ENCODE measurements at places on chromosomes 5 and 9. TPM values are rescaled to one million over a fixed set of nuclear protein-coding genes. Genes with fewer than 3 reads are reported as not detected.

DNA sequence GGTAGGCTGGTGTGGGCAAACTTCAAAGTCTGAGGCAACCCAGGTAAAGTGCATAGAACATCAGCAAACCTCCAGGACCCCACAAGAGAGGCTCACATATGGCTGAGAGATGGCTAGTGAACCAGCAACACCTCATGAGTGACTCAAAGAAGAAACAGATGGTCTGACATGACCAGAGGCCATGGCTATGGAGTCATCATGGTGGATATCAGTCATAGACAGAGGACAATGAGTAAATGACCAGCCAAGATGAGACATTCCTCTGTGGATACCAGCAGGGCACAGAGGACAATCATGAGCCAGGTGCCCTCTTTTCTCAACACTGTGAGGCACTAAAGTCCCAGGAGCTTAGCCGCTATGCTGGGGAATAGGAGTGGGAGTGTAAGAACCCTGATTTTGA, 180.8 kb downstream of the RASEF start:
- no peak for DNase-seq

DNA sequence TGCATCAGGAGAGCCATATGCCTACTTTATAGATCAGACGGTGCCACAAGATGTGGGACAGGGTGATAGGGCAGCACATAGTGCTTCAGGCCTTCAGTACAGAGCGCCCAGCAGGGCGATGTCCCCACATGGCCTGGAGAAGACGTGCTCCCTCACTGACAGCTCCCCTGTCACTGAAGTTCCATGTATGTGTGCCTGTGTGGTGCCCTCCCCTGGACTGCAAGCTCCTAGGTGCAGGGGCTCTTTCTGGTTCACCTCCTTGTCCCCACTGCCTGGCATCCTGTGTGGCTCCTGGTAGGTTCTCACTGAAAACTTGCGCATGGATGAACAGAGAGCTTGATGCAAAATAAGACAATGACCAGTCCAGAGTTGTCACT, 233.1 kb downstream of the GADD45G start:
- no peak for DNase-seq

DNA sequence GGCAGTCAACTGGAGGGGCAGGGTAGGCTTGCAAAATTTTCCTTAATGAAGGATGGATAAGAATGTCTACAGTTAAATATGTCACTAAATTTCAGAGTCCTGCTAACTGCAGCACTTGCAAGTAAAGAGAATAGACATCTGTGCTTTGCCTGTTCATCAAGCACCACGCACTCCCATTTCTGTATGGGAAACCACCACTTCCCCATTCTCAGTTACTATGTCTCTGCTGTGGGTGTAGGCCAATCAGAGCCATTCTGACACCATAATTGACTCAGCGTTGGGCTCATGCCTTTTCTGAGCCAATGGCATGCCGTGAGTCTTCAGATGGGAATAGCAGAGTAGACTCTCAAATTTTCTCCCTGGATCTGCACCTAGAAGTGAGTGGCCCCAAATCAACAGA, 247.5 kb downstream of the GABRB2 start:
- DNase-seq, result no peak

DNA sequence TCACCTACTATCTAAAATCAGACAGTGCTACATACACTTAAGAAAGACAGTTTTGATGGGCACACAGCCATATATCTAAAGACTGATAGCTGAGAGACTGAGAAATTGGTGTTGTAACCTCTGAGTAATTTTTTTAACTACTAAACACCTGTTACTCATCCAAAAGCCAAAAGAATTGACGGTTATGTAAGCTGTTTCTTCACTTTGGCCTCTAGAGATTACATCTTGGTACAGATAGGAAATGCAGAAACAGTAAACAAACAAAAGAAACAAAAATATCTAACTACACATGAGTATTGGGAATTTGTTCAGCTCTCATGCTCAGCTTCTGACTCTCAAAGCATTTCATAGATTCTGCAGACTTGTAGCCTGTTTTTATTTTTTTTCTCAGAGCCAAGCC, 152.1 kb upstream of the GAS1 start:
- no peak for DNase-seq

DNA sequence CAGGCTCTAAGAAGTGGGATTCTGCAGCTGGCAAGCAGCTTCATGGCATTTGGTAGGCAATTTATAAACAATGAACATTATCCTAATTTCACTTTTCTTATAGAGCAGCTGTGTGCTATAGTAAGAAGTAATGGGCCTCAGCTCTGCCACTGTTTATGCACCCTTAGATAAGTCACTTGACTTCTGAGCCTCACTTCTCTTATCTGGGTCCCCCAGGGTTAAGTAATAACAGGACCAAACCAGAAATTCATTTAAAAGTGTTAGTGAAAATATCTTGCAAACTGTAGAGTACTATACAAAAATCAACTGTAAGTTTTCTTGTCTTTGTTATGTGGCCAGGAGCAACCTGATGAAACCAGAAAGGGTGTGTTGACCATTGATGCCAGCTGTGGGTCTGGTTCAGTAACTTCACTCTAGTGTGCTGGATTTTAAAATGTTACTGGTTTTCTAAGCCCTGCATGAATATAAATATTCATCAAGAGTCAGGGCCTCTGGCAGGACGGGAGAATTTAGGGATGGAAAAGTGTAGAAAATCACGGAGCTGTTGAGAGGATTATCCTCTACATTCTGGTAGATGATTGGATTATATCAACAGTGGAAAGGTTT, 24.2 kb downstream of the TNFAIP8 start:
- DNase-seq, result no peak

DNA sequence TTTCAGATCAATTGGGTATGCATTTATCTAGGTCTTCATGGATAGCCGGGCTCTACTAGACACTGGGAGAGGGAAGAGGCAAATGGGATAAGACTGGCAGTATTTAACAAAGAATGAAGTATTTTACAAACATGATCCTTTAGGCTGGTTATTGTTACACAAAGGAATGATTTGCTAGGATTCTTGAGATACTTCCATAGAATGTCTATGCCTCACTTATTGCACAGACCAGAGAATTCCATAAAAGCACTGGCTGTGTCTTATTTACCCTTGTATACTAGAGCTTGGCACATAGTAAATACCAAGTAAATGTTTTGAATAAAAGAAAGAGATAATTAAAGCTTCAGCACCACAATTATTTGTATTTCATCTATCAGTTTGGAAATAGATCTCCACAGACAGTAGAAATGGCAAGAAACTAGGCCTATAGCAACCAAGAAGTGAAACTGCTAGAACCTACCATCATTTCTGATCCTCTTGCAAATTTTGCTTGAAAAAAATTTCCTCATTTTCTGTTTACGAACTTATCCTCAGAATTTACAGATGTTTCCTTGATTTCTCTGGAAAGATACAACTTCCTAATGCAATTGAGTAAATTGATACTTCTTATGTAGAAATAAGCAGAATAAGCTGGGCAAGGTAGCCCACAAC, 3.8 kb downstream of the PDCD1LG2 start:
- DNase-seq, result no peak

GRCh38 chr9:118595719-118596305, 773.4 kb downstream of the BRINP1 start:
- no peak for DNase-seq

DNA sequence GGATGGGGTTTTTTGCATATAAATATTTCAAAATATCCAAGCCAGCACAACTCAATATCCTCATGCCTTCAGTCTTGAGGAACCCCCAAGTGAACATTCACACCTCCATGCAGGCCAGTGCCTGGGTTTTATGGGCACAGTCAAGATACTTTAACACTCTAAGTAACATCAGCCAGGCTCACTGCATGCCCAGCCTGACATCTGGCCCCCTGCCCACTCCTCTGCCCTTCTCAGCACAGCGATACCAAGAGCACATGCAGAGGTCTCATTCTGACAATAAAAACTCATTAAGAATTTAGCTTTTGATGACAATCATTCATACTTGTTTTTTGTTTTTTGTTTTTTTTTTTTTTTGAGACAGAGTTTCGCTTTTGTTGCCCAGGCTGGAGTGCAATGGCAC, 250.0 kb downstream of the CWC27 start:
- no peak for DNase-seq

- no peak for DNase-seq
Measured at GRCh38 chr9:108869092-108869725, 7.1 kb downstream of the ACTL7A start.

DNA sequence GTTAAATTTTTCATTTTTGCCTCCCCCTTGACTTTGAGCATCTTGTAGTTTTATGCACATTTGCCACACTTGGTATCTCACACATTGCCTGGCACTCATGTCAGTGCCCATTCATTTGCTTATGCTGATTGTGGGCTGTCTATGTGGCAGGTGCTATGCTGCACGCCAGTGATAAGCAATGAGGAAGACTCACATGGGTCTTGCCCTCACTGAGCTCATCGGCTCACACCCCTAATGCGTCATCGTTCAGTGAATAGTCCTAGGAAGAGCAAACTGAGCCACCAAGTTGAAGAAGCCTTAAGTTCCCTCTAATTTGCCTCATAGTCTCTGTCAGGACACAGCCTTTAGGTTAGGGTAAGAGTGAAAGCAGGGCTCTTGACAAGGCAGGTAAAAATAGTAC, 209.4 kb upstream of the IL12B start:
- DNase-seq, result no peak

- DNase-seq, result no peak
Measured at GRCh38 chr5:86074297-86074696, 543.4 kb upstream of the COX7C start.

DNA sequence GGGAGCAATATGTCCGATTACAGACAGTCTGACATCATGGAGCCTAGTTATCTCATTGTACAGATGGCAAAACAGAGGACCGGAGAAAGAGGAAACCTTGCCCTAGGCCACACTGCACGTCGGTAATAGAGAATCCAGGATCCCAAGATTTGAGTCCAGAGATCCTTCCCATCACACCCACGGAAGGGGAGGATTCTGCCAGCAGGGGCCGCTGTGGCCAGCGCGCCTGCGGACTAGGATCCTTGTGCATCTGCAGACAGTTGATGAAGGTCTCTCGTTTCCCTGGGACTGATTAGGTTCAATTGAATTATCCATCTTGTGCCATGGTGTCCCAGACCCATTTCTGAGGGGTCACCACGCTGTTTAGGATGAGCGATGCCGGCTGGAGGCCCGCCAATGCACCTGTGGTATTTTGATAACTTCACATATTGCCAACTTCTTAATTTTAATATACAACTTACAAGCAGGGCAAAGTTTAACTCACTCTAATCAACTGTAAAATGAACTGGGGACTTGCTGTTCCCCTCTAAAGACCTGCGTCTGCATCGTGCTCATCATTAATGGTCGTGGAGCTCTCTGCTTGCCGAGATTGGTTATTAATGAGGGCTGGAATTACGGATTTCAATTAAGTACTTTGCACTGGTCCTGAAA, 592.7 kb upstream of the BRINP1 start:
- no peak for DNase-seq

DNA sequence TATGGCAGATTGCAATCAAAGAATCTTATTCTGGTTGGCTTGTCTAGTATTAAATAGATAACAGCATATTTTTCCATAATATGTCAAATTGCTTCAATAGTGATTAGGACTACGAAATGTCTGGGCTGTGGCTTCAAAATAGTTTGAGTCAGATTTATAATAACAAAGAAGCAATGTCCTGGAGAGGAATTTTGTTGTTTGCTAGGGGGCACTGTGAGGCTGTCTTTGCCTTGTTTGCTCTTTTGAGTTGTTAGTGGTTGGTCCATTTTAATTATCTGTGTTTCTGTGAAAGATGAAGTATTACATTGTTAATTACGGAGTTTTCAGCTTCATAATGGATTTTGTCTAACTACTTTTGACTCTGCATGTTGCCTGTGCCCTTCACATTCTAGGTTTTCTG, 713.6 kb downstream of the TLE4 start:
- DNase-seq, result no peak

Gene ANKRD34B
- polyA plus RNA-seq, result not detected

Gene DCTN4
- 10.6 TPM for polyA plus RNA-seq

Gene FSD1L
- 0.91 TPM for polyA plus RNA-seq

Gene MAST4
- 1.1 TPM for polyA plus RNA-seq

Gene NEURL1B
- not detected for polyA plus RNA-seq

Gene CCL27
- not detected for polyA plus RNA-seq
